ENCODE measurements at places on chromosomes 3 and 15. TPM values are rescaled to one million over a fixed set of nuclear protein-coding genes. Genes with fewer than 3 reads are reported as not detected.
A peak's percentile ranks its signal among the peaks of the same experiment; 100 is the strongest.

DNA sequence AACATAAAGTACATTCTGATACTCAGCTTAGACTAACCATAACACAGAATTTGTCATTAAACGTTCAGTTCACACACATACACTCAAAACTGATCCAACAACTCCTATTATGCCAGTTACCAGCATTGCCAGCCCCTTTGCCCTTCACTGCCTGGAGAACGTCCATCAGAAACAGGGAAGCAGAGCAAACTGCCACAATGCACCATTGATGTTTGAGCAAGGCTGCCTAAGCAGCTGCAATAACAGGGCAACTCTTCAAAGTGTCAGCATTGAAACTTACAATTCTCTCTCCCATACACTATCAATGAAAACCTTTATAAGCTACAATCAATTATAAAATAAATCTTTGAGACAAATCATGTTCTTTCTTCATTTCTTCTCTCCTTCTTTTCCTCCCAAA is 85.1 kb downstream of the ZBTB20 start:
- DNase-seq: peak; percentile 4

Gene IL16
- 8.2 TPM for polyA plus RNA-seq

Gene IGF2BP2
- 34.6 TPM for polyA plus RNA-seq

Gene ITPR1
- 21.0 TPM for polyA plus RNA-seq
